ENCODE measurements at places on chromosomes 2 and 18.
A peak's percentile ranks its signal among the peaks of the same experiment; 100 is the strongest.

GRCh38 chr2:3839476-3839875 is 136.1 kb downstream of the DCDC2C start:
- no peak for DNase-seq

- DNase-seq: no peak
Measured at GRCh38 chr2:24253303-24253919, 78.6 kb downstream of the FAM228A start.

DNA sequence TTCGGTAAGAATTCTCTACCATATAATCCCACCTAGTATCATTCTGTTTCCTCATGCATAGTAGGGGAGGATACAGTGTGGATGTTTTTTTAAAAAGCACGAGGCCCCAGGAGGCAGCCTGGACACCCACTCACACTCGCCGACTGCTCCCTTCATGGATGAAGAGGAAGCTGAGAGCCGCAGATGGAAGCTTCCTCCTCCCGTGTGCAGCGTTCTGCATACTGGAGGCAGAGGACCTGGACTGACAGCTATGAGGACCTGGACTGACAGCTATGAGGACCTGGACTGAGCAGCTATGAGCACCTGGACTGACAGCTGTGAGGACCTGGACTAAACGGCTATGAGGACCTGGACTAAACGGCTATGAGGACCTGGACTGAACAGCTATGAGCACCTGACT is 234.4 kb downstream of the NDUFA10 start:
- DNase-seq: no peak

DNA sequence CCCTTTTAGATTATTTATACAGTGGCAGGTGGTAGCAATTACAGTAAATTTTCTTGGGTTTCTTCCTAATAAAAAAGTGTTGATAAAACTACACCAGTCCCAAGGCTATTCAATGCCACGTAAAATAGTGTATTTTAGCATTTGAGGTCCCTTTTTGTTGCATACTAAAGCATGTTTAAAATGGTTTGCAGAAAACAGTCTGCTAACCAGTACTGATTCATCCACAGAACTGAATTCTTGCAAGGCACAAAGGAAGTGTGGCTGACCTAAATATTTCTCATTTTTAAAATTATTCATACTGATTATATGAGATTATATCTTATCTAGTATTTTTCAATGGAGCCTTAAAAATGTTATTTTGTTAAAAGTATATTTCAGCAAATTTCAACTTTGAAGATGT is 98.1 kb downstream of the SMAD2 start:
- DNase-seq: no peak

- no peak for DNase-seq
Measured at GRCh38 chr2:29871541-29871940, 49.8 kb downstream of the ALK start.

- no peak for DNase-seq
Measured at GRCh38 chr2:11568436-11568835, 34.6 kb downstream of the GREB1 start.

DNA sequence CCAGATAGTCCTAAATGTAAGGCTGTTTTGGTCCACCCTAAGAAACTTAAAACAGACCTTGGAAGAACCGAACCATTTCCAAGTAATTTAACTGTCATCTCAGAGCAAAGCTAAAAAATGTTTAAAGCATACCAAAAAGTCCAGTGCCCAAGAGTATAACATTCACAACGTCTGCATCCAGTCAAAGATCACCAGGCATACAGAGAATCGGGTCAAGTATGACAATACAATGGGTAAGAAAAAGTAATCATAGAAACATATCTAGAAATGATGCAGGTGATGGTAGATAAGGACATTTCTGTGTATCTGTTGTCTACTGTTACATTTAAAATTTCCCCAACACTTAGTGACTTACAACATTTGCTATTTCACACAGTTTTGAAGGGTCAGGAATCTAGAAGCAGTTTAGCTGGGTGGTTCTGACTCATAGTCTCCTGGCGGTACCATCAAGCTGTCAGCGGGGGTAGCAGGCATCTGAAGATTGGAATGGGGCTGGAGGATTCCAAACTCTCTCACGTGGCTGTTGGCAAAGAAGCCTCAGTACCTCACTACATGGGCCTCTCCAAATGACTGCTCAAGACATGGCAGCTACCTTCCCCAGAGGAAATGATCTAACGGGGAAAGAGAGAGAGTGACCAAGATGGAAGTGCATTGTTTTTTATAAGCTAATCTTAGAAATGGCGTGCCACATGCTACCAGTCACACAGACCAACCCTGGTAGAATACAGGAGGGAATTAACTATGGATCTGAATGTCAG is 36.6 kb upstream of the DYNC2LI1 start:
- DNase-seq: no peak

DNA sequence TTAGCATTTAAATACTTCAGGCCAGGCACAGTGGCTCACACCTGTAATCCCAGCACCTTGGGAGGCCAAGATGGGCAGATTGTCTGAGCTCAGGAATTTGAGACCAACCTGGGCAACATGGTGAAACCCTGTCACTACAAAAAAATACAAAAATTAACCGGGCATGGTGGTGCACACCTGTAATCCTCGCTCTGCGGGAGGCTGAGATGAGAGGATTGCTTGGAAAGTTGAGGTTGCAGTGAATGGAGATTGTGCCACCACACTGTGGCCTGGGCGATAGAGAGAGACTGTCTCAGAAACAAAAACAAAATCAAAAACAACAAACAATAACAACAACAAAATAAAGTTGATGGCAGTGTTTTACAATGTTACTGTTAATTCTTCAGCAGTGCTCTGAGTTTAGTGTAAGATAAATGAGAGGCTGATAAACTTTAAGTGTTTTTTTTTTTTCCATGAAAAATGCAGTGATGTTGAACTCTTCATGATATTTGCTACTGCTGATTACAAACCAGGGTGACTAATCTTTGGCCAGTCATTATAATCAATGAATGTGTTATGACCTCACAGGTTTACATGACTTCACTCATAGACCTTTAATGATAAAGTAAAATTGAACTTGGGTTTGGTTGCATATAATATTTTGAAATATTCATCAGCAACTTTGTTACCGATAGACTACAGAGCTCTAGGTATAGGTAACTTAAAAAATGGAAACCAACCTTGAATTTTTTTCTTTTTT is 2.5 kb downstream of the ITGAV start:
- no peak for DNase-seq

DNA sequence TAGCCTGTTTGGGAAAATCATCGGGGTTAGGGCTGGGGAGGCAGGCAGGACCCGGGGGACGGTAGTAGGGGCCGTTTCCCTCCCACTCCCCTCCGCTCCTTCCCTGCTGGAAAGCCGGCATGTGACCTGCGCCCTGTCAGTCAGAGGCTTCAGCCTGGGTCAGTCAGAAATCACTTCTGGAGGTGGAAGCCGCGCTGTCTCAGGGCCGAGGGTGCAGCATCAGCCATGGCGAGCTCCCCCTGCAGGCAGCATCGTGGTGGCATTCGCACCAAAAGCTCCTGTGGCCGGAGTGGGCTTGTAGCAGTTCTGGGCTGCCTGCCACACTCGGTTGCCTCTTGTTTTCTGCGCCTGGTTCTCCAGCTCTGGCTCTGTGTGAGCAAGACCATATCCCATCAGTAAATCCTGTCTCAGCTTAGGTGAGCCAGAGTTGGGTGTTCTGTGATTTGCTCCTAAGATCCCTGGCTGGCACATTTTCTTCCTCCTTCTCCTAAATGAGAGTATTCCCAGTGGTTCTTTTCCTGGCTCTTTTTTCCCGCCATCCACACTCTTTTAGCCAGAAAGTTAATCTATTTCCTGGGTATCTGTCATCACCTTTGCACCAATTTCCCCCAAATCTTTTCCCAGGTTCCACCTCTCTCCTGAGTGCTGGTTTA is 123.9 kb upstream of the CD302 start:
- DNase-seq: peak; percentile 56

DNA sequence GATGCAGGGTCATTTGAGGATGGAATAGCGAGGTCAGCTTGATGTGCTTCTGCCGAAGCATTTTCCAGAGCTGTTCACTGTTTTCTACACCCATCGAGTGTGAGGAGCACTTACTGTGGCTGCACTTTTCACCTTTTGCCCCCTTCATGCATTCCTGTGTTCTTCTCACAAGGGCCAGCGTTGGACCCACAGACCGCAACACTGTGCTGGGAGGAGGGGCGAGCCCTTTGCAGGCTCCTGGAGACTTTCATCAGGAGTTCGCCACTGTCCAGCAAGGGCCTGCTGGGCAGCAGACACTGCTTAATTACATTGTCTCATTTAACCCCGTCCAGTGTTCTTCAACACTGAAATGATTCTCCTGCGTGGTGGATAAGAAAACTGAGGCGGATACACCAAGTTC is 29.9 kb downstream of the CYP26B1 start:
- DNase-seq: no peak

- DNase-seq: no peak
Measured at GRCh38 chr2:112910219-112910618, 746 bp upstream of the IL37 start.

- DNase-seq: no peak
Measured at GRCh38 chr2:142694282-142694681, 183.2 kb upstream of the KYNU start.

GRCh38 chr2:164984428-164984827 is 29.1 kb upstream of the SLC38A11 start:
- no peak for DNase-seq

GRCh38 chr18:40917056-40917455 is 1038.0 kb upstream of the PIK3C3 start:
- no peak for DNase-seq

GRCh38 chr2:109168086-109168485 is 39.1 kb downstream of the SH3RF3 start:
- DNase-seq: no peak

- no peak for DNase-seq
Measured at GRCh38 chr18:23650968-23651927, 11.5 kb downstream of the ANKRD29 start.

- DNase-seq: no peak
Measured at GRCh38 chr18:60096428-60096827, 196.6 kb downstream of the PMAIP1 start.

DNA sequence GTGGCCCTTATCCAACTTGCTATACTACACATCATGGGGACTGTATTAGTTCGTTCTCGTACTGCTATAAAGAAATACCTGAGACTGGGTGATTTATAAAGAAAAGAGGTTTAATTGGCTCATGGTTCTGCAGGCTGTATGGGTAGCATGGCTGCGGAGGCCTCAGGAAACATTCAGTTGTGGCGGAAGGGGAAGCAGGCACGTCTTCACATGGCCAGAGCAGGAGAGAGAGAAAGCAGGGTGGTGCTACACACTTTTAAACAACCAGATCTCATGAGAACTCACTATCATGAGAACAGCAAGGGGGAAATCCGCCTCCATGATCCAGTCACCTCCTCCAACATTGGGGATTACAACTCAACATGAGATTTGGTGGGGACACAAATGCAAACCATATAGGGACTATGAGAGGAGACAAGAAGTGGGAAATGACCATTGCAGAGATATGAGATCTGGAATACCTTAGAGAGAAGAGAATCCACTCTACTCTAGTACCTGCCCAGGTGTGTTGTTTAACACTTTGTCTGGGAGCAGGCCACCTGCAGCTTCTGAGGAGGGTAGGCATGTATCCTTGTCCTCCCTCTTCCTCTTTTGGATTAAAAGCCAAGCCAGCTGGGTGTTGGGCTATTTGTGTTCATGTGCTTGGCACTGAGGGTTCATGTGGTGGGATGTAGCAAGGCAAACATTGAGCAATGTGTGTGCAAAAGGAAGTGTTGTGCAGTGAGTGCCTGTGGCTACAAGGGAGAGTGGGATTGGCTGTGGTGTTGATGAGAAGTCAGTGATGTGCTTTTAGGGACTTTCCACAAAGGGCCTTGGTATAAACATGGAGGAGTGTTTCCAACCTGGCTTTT is 22.8 kb downstream of the TTLL4 start:
- no peak for DNase-seq

GRCh38 chr18:64416990-64417389 is 268.1 kb upstream of the LINC00305 start:
- no peak for DNase-seq

GRCh38 chr2:200814276-200814815 is 2.6 kb downstream of the BZW1 start:
- DNase-seq: no peak

- no peak for DNase-seq
Measured at GRCh38 chr2:102141011-102141943, 1.3 kb upstream of the IL1R1 start.

GRCh38 chr2:65686928-65687521 is 254.6 kb upstream of the SPRED2 start:
- no peak for DNase-seq

DNA sequence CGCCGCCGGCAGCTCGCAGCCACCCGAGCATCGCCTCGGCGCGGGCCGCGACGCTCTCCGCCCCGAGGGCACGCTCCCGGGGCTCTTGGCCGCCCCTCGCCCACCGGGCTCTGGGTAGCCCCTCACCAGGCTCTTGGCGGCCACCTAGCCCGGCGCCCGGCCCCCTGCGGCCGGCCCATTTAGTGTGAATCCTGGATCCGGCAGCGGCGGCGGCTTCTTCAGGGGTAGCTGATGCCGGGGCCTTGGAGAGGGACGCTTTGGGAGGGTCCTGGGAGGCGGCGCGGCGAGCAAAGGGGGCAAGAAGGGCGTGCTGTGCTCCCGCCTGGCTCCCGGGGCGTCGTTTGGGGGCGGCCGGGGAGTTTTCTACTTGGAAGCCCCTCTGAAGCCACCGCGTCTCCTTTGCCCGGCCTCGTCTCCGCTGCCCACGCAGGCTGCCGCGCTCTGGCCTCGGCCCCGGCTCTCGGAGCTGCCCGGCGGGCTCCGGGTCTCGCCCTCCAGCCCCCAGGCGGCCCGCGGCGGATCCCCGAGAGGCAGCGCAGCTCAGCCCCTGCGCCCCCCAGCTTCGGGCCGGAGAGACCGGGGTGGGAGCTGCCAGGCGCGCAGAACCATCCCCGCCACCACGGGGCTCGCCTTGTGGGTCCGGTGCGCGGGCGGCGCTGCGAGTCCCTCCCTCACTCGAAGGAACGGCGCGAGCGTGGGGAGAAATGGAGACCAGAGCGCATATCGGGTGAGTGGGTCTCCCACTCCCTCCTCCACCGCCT is 509 bp downstream of the PIEZO2 start:
- DNase-seq: no peak

DNA sequence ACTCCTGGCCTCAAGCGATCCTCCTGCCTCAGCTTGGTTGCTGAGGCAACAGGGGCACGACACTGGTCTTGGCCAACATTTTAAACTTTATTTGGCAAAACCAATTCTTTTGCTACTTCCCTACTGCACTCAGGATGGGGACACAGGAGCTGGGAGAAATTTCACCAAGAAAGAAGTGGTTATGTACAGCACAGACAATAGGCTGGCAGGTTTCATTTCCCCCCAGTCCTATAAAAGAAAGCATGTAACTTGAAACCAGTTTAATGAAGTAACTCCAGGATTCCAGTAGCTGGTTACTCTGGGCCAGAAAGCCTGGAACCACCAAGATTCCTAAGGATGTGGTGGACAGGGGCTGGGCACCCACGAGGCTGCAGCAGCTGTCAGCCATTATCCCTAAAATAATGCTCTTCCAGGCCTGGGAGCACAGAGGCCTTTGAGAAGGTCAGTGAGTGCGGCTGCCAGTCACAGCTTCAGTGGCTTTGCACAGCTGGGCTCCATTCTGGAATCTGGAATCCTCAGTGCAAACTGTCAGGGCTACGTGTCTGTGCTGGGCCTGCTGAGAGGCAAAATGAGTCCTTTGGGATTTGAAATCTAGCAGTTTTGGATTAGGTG is 142.3 kb upstream of the ITGA6 start:
- no peak for DNase-seq

- DNase-seq: no peak
Measured at GRCh38 chr18:48889115-48889941, 61.4 kb downstream of the SMAD7 start.
